NCI-H748 treated with DMSO at 0.1 percent for 48 hours (cell line): ENCODE measurements at places on chromosomes 16 and 17.

DNA sequence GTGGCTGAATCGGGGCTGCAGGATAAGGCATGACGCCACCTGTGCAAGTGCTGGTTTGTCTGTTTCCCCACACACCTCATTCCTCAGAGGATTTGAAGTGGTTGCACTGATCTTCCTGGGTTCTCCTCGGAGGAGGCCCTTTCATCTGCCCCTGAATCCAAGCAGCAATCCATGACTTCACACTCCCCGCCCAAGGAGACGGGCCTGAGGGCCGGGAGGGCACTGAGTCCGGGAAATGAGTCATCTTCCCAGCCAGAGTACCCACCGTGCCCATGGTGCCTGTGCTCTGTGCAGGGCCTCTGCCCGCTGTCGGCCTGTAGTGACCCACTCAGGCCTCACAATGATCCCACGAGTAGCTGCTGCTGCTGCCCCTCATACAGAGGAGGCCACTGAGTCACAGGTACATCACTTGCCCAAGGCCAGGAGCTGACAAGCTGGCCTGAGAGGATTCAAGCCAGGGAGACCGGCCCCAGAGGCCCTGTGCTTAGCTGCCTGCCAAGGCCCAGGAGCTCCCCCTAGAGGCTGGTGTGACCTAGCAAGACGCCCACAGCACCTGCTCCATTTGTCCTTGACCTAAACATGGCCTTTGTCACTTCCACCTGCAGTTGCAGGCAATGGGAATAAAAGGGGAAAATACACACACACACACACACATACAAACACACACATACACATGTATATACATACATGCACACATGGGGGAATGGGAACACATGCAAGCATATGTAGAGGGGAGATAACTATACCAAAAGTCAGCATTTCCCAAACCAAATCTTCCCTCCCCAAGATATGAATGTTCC is 240.0 kb downstream of the C16orf95 start:
- no peak for DNase-seq

DNA sequence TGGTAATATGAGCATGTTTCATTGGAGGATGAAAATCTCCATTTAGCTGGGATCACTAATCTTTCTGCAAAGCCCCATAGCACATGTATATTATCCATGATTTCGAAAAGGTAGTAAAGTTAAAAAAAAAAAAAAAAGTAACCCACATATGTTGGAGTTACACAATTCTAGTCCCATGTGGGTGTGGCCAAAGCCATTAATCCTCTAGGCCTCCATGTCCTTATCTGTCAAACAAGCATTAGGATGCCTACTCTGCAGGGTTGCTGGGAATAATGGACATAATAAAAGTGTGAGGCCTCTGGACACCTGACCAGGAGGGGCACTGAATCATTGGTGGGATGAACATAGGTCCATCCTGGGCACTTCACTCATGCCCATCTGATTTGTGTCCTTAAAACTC is 29.2 kb upstream of the VAT1L start:
- no peak for DNase-seq

DNA sequence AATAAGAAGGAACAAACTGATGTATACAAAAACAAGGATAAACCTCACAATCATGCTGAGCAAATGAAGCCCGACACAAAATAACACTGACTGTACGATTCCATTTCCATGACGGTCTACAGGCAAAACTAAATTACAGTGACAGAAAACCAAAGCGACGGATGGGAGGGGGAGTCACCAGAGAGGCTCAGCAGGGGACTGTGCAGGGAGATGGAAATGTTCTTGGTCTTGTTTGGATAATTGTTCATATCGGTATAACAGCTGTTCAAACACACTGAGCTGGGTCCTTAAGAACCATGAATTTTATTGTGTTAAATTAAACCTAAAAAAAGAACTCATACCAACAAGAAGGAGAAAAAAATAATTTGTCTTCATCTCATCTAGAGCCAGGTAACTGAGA is 97.8 kb downstream of the NXN start:
- DNase-seq = peak; percentile 20

DNA sequence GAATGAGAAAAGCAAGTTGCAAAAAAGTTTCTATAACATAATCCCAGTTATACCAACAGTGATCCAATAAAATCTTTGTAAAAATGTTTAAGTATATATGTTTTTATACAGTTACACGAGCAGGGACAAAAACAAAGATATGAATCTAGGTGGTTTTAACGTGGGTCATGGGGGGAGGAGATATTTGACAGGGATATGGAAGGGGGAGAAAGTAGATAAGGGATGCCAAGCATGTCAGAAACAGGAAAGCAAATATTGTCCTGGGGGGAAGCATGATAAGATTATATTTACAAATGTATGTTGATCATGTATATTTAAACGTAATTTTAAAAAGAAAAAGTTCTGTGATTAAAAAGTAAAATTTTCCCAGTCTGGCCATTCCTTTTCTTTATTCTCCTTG is 43.1 kb downstream of the TNRC6C start:
- DNase-seq = no peak

DNA sequence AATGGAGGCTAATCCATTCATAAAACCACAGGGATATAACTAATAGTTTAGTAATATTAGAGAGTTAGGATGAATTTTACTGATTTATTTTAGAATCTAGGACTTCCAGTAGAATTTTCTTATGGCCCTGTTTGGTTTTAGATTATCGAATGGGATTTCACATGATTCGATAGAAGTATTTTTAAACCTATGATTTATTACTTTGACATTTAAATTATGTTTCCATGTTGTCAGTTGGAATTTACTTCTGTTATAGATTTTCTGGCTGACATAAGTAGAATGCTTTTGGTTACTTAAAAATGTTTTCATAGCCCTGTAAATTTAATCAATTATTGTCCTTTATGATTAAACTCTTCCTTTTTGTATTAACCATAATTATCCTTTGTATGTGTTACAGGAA is 158.8 kb downstream of the CHD9 start:
- no peak for DNase-seq

- DNase-seq = no peak
Measured at GRCh38 chr17:8724451-8724850, 20.2 kb downstream of the CCDC42 start.
